ENCODE measurements at places on chromosomes 2 and 18.

DNA sequence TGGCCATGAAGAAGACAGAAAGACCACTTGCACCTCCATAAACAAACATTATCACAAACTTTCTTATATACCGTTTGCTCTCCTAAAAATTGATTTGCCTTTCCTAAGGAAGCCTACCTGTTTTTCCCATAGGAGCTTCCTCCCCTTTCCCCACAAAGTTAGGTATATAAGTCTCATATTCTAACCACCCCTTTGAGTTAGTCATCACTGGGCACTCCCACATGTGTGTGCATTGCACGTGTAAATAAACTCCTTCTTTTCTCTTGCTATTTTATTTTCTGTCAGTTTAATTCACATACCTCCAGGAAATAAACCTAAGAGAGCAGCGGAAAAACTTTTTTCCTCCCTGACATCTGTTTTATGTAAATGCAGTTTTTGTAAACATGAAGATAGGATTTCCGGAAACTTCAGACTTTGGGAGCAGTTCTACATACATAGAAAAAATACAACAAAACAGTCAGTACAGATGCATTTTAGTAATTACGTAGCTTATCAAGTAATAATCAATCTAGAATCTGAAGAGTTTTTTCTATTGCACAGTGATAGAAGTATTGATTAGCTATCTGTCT lies 46.6 kb downstream of the PLCL1 start:
- DNase-seq: no peak

DNA sequence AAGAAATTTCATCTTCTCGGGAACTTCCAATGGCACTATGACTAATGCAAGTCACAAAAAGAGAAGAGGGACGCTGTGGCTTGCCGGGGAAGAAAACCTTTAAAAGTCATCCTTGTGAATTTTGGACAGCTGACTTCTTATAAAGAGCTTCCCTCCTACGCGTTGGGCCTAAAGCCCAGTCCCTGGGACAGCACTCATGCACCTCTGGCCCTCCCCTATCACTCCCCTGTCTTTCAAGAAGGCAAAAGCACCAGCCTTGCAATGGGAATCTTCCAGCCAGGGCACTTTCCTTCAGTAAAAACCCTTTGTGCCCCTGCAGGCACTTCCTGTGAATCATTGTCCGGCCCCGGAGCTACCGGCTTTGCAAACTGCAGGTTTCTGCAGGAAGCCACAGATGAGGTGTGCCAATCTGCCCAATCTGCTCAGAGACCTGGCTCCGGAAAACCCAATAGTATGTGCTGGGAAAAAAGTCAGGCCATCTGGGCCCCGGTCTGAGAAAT lies 7.1 kb downstream of the MREG start:
- no peak for DNase-seq

GRCh38 chr18:57447154-57447621 lies 12.0 kb downstream of the ONECUT2 start:
- DNase-seq: no peak

DNA sequence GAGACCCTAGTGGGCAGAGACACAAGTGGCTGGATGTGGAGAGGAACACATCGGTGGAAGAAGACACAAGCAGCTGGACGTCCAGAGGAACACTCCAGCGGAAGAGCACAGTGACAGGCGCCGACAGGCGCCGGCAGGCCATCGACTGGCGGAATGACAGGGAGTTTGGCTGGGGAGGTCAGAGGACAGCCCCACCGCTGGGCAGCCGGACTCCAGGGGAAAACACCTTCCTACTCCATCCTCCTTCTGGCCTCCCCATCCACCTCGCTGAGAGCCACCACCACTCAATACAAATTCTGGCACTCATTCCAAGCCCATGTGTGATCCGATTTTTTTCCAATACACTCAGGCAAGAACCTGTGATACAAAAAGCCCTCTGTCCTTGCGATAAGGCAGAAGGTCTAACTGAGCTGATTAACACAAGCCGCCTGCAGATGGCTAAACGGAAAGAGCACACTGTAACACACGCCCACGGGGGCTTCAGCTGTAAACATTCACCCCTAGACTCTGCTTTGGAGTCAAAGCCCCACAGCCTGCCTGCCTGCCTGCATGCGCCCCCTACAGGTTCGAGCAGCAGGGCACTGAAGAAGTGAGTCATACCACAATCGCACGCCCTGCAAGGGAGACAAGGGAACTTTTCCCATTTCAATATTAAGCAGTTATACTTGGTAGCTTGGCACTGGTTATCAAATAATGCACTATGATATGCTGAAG lies 50.2 kb upstream of the LRP1B start:
- DNase-seq: no peak

GRCh38 chr2:20381457-20381856 lies 30.8 kb upstream of the PUM2 start:
- no peak for DNase-seq

GRCh38 chr2:2747797-2748301 lies 416.8 kb upstream of the MYT1L start:
- no peak for DNase-seq

DNA sequence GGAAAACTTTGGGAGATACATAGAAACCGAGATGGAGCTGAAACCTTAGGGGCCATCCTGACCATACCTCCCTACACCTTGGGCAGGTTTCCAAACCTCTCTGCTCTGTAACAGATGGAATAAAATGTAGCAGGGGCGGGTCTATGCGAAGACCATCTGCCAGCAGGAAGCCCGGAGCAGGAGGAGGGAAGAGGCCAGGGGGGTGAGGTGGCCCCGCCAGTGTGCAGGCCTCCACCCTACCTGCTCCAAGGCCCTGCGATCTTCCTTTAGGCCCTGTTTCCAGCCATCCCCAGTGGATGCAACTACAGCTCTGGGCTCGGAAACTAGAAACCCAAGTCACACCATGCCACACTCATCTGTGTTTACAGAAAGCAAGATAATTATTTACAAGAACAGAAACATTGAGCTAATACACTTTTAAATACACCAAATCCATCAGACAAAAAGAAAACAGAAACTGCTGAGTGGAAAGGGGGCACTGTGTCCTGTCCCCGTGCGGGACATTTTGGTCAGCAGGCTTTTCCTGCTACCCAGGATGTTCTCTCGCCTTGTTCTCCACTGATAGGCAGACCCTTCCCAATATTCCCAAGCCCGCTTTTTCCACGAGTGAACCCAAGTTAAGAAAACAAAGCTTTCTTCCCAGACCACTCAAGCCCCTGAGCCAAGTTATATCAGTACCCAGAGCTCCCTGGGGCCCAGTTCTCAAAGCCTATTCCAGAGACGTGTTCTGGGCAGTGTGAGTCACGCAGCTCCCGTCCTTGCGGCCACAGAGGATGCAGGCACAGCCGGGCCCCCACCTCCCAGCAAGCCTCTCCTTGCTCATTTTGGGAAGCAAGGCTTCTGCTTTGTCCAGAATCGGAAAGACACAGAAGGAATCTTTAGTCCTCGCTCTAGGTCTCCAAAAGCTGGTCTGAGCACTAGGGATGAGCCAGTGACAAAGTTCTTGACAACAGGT lies 17.3 kb downstream of the CIB4 start:
- no peak for DNase-seq

- no peak for DNase-seq
Measured at GRCh38 chr2:231984992-231985391, 23.5 kb downstream of the DIS3L2 start.

DNA sequence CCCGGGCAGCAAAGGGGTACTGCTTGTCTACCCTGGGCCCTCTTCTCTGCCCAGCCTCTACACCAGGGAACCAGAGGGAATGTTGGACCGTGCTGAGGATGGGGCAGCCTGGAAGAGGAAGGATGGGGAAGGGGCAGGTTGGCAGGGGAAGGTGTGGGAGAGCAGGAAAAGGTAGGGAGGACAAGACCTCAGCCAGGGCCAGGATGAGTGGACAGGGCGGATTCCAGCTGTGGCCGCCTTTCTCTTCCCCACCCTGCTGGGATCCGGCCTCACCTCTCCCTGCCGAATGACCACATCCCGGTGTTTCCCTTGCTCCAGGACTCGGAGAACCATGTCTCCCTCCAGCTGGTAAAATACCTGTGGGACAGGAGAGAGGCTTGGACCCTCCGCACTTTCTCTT lies 8.9 kb downstream of the HAAO start:
- DNase-seq: no peak

DNA sequence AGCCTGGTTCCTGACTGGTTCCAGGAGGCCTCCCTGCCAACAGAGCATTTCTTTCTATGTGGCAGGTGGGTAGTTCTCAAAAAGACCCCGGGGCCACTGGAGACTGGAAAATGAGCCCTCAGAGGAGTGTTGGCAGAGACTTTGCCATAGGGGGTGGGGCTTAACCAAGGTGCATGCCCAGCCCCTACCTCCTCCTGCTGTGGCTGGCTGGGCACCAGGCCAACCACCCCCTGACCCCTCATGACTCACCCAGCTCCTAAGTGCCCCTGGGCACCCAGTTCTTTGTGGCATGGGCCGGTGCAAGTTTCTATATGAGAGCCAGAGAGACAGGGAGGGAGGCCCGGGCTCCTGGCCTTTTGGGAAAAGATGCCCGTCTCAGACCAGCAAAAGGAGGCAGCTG lies 98.2 kb upstream of the SMAD2 start:
- DNase-seq: no peak

DNA sequence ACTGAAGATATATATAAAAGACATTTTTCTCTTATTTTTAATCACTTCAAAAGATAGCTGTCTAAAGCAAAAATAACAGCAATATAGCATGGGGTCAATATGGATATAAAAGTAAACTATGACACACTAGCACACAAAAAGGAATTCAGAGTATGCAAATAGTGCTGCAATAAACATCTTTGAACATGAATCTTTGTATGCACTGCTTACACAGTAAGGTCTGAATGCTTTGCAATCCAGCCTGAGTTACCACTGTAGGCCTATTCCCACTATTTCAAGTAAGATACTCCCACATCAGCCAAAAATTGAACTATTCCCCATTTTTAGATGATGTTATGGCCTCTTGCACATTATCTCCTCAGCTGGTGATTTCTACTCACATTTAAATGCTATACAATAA lies 27.4 kb upstream of the ERCC3 start:
- no peak for DNase-seq

DNA sequence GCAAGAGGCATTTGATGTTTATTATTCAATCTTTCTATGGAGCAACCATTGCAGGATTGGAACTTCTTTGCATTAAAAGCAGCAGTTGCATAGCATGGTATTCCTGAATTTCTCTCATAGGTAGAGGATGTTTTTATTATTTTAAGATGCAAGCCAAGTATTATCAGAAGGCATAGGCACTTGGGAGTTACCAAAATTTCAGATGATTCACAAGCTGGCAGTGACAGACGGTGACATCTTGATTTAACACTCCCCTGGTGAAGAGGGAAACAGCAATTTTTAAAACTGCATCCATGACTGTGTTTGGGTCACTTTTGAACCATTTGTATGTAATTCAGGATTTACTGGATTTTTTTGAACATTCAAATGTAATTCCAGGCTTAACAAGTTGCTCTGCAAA lies 654.3 kb downstream of the SLC4A3 start:
- DNase-seq: no peak

DNA sequence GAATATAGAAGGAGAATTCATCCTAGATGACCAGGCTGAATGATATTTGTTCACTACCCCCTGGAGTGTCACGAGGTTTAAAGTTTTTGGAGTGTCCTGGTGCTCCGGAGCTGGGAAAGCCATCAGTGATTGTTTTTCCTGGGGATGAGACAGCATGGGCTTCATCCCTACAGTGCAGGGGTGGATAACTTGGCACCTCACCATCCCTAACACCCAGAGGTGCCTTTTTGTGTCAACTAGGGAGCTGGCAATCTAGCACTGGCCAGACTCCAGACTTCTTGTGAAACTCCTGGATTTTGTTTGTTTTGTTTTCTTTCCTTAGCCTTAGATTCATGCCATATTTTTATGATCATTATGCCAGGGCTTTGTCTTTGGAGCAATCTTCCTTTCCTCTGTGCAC lies 164.8 kb downstream of the PRKCE start:
- no peak for DNase-seq

DNA sequence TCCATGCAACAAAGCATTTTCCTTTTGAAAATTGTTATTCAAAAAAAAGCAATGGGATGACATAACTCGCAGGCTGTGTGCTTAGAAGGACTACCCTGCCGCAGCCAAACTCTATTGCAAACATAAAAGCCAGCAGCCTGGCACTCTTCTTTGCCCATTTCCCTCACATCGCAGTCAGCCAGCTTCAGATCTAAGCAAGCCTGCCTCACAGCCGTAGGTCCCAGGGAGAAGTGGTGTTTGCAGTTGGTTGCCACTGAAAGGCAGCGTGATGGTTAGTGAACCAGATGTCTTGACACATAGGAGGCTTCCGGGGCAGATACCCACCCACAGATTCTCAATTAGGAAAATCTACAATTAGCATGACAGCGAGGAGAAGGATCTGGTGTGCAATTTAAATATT lies 655.2 kb downstream of the RNF144A start:
- no peak for DNase-seq

DNA sequence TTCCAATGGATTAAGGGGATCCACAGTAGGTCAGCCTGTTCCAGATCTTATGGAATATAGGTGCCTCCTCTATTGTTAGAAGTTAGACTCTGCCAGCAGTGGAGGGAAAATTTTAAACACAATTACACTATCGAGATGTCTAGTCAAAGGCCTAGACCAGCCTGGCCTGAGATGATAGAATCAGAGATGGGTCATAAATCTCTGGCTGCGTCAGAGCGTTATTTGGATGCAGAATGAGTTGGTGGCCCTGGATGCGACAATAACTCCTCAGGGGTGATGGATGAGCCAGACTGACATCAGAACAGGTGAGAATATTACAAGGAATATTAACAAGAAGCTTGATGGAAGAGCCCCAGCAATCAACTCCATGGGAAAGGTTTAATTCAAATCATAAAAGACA lies 149.3 kb upstream of the TCF4 start:
- no peak for DNase-seq

GRCh38 chr2:131041402-131042147 lies 51.7 kb downstream of the FAM168B start:
- no peak for DNase-seq

- DNase-seq: no peak
Measured at GRCh38 chr2:66602341-66602740, 167.4 kb downstream of the MEIS1 start.

DNA sequence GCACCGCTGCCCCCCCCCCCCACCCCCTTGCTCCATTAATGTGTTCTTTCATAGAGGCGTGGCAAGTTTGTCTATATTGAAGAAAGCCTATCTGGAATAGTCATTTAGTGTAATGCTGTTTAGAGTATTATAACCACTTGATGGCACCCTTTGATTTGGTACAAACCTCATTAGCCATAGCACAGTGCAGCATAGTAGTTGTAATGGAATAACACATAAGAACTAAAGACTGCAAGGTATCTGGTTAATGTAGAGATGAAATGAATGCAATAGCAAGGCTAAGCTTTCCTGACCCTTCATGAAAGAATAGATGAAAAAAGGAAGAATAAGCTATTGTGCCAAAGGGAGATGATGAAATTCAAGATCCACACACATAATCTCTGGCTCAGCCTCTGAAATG lies 81.9 kb downstream of the EHBP1 start:
- DNase-seq: no peak

GRCh38 chr2:170026361-170026760 lies 151.6 kb upstream of the MYO3B start:
- no peak for DNase-seq
